Femur (tissue), 1 donor: ENCODE measurements at places on chromosomes 6 and 20.

DNA sequence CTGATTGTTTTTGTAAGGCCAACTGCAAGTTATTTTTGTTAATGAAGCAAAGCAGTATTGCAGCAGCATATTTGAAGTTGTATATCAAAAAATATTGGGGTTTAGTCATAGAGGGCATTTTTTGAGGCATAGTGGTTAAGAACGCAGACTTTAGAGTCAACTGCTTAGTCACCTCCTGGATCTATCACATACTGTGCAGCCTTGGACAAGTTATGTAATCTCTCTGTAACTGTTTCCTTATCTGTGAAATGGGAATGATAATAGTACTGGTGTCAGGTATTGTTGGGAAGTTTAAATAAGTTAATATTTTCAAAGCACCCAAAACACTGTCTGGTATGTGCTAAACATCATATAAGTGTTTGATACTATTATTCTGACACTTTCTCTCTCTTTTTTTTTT lies 27.2 kb upstream of the EFHC1 start:
- no peak for DNase-seq

DNA sequence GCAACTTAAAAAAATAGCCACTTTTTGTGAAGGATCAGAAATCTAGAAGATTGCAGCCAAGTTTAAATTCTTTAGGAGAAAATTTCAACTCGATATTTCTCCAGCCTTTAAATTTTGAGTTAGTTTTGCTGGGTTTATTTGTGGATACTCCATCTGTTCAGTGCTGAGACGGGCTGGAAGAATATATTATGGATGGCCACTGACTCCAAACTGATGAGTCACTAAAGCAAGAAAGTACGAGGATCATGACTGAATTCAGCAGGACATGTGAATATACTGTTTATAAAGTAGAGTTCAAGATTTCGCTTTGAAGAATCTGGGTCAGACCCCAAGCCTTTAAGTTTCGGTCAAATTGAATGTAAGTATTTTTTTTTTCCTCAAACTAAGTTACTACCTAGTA lies 199.5 kb downstream of the ADGRB3 start:
- DNase-seq: no peak

- DNase-seq: no peak
Measured at GRCh38 chr20:47984437-47984836, 199.2 kb upstream of the SULF2 start.

- DNase-seq: no peak
Measured at GRCh38 chr20:4794846-4795245, 73.1 kb downstream of the PRND start.

DNA sequence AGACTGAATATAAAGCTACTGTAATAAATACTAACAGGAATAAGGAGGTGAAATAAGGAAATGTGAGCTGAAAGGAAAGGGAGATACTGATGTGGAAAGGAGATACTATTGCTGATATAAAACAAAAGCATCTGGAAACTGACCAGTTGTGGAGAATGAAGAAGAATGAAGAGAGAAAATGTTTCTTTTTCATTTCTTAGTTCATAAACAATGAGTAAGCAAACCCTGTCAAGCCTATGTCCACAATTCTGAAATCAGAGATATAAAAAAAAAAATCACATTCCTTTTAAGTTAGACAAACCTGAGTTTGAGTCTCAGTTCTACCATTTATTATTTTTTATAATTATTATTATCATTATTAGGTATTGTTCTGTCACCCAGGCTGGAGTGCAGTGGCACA lies 121.6 kb upstream of the GJE1 start:
- DNase-seq: no peak
